Activated CD4-positive, alpha-beta memory T cell treated with anti-CD3 and anti-CD28 coated beads, Interleukin-2, amount 10 ng/mL, durations not matched to agents 7 days and 5 days (primary cell): ENCODE measurements at places on chromosomes 5 and 9. TPM values are rescaled to one million over a fixed set of nuclear protein-coding genes. Genes with fewer than 3 reads are reported as not detected.

Gene F12
- total RNA-seq, result 1.6 TPM

Gene ORM1
- total RNA-seq, result not detected

Gene UNC13B
- total RNA-seq, result 0.25 TPM

Gene PAX5
- 0.15 TPM for total RNA-seq

Gene SVEP1
- not detected for total RNA-seq

Gene HAVCR1
- 3.7 TPM for total RNA-seq

Gene MEIKIN
- total RNA-seq, result 2.2 TPM

Gene PCDHB1
- not detected for total RNA-seq

Gene FSTL4
- not detected for total RNA-seq

Gene ST8SIA4
- 69.4 TPM for total RNA-seq

Gene MYMK
- not detected for total RNA-seq

Gene IFNA2
- total RNA-seq, result not detected

Gene IFNE
- total RNA-seq, result not detected

Gene IL33
- not detected for total RNA-seq

Gene STKLD1
- 0.71 TPM for total RNA-seq

Gene DNAI1
- not detected for total RNA-seq

Gene PRPF4
- total RNA-seq, result 28.2 TPM

Gene NTRK2
- total RNA-seq, result 2.2 TPM

Gene TNC
- not detected for total RNA-seq

Gene CYSRT1
- total RNA-seq, result 0.93 TPM

Gene SPINK13
- total RNA-seq, result not detected

Gene NUDT2
- total RNA-seq, result 33.3 TPM

Gene IRX2
- total RNA-seq, result not detected
